ENCODE measurements at places on chromosomes 4 and X.

DNA sequence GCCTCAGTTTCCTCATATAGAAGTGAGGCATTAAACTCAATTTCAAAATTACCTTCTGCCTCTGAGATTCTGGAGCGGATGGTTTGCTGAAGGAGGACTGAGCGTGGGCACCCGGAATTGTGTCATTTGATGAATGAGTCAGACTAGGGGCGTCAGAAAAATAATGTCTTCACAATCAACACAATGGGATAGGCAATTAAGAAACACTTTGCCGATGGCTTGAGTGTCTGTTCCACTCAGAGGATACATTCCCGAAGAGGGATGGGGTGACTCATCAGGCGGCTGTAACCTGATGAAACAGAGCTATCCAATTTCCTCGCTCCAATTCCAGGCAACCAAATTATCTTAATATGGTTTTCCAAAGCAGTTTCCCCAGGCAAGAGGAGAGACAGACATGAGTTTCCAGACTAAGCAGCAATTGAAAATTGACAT is 1.2 kb upstream of the CHRNA9 start:
- DNase-seq = no peak

DNA sequence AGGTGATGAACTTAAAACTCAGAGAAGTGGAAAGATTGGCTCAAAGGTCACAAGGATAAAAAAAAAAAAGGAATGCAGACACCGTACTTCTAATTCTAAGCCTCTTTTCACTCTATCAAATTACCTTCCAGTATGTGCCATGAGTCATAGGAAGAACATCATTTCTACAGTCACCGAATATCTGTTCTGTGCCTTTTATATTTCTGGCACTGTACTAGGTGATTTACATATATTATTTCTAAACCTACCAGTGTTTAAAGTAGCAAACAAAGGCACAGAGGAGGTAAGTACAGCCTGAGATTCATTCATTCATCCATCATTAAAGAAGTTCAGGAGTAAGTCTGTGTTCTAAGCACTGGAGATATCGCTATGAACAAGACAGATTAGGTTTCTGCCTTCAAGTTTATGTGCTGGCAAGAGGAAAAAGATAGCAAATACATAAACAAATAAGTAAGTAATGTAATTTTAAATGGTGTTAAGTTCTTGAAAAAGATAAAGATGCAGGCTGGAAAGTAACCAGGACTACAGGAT is 65.3 kb downstream of the PALLD start:
- DNase-seq = no peak

DNA sequence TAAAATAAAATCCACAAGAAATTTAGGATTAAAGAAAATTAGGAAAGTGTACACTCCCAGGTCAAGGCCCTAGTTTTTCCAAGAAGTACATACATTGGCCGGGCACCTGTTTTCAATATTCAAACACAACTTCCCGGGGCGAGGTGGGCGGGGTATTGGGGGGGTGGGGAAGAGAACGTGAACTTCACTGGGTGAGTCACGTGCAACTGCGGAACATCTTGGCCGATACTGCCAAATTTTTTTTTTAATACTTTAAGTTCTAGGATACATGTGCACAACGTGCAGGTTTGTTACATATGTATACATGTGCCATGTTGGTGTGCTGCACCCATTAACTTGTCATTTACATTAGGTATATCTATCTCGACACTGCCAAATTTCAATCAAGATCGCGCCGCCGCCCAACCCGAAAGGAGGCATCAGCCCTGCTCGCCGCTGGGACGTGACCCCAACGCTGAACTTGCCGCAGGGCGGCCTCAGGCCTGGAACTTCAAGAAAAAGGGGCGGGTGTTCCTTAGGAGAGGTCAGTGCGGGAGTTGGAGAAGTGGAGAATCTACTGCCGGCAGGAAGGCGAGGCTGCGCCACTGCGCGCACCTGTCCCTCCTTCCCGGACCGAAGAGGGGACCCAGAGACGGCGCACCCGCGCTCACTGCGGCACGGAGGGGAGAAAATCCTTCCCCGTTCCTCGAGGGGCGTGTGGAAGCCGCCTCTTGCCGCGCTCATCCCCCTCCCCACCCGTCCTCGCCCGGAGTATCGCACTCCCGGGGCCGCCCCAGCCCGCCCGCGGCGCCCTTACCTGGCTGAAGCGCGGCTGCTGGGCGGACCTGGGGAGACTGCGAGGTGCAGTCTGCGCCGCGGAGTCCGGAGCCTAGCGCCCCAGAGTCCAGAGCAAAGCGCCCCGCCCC is at the start of gene TEC:
TEC (minus strand) TSS at position 883 of the 905 bp plus-strand sequence. CDS start 41,224 bp downstream, outside the sequence.
- peak; percentile 61 for DNase-seq

- no peak for DNase-seq
Measured at GRCh38 chrX:24494647-24495075, 29.6 kb downstream of the PDK3 start.

- no peak for DNase-seq
Measured at GRCh38 chrX:119249891-119250290, 13.8 kb downstream of the PGRMC1 start.

- no peak for DNase-seq
Measured at GRCh38 chr4:150231107-150231770, 153.0 kb downstream of the DCLK2 start.

GRCh38 chr4:85406185-85406584 is 68.8 kb upstream of the ARHGAP24 start:
- no peak for DNase-seq

DNA sequence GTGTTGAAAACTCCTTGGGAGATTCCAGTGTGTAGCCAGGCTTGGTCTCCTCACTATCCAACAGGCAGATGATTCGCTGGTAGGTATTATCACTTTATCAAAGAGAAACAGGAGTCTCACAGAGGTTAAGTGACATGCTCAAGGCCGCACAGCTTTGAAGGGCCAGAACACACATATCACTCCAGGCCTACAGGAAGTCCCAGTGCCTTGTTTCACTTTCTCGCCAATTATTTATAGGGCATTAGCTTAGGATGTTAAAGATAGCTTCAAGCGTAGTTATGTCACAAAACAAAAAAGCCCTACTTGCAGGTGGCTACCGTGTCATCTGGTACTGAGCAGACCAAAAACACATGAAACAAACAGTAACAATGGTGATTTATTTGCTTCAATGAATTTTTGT is 13.2 kb downstream of the ATP8A1 start:
- no peak for DNase-seq

DNA sequence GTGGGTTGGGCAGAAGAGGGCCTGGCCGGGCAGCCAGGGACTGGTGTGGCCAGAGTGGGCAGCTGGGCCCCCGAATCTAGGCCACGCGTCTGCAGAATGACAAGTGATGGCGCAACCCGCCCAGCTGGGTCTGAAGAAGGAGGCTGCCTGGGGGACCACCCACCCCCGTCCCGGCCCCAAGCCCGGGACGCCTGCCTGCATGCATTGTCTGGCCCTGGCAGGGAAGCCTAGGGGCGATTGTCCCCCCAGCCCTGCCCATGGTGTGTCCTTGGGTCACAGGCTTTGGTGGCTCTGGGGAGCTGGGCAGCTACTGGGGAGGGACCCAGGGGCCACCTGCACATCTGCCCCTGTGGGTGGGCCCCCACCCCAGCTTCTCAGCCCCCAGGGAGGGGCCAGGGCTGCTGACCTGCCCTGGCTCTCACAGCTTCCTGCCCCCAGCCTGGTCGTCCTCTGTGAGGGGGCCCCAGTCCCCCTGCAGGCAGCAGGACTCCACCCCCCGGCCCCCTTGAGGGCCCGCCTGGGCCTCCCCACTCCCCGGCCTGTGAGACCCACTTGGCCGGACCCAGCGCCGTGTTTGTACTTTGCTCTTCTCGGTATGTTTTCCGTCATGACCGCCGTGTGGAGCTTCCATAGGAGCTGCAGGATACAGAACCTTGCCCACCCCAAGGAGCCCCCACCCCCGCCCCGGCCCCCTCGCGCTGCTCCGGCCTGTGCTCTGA is 4.9 kb downstream of the FGFR3 start:
- DNase-seq = no peak

- DNase-seq = no peak
Measured at GRCh38 chr4:3308691-3309090, 15.9 kb downstream of the RGS12 start.

DNA sequence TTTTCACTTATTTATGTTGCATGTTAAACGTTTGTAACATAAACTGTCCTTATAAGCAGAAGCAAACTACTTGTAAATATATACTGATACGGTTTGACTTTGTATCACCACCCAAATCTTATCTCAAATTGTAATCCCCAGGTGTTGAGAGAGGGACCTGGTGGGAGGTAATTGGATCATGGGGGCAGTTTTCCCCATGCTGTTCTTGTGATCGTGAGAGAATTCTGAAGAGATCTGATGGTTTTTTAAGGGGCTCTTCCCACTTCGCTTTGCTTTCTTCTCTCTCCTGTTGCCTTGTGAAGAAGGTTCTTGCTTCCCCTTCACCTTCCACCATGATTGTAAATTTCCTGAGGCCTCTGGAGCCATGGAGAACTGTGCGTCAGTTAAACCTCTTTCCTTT is 87.1 kb upstream of the MAPK10 start:
- no peak for DNase-seq

- no peak for DNase-seq
Measured at GRCh38 chrX:36898301-36898700, 109.9 kb upstream of the FAM47C start.

DNA sequence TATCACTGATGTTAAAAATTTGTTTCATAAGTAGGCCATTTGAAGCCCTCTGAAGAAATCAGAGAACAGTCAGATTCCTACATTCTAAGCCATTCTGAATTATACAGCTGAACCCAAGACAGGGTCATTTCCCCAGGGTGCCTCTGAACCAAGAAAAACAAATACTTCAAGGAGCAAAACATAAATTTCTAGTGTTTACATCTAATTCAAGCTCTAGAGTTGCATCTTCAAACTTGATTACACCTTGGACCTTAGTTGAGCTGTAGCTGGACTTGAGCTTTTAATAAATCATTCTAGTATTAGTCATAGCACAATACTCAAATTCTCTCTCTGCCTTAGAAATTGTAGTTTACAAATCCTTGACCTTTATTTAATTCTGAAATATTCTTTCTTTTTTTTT is 87.6 kb upstream of the IL15 start:
- DNase-seq = no peak

GRCh38 chr4:72631296-72631695 is 62.3 kb upstream of the ADAMTS3 start:
- no peak for DNase-seq

DNA sequence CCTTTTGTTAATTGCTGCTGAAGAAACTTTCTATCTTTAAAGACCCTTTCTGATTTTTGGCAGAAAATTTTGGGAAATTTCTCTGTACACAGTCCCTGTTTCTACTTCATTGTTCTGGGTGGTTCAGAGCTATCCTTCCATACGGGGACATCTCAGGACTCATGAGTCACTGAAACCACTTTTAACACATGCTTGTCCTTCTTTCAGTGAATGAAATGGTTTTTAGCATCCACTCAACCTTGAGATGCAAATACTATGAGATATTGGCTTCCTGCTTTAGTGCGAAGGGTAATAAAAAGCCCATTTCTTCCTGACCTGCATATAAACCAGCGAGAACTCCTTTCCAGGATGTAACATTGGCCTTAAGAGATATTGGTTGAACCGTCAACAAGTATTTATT is 158.0 kb downstream of the REPS2 start:
- no peak for DNase-seq

- DNase-seq = no peak
Measured at GRCh38 chrX:68830419-68831404, 1.9 kb downstream of the EFNB1 start.

GRCh38 chr4:118076958-118077766 is 42.9 kb downstream of the NDST3 start:
- no peak for DNase-seq

DNA sequence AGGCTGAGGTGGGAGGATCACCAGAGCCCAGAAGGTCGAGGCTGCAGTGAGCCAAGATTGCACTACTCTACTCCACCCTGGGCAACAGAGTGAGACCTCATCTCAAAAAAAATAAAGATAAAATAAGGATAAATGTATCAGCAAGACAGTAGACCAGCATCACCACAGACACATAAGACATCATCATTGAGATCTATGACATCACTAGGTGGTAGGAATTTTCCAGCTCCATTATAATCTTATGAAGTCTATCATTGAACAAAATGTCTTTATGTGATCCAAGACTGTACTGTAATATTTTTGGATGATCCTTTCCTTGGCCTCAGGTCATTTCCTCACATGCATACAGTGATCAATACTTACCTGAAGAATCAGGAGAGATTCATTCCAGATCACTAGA is 8.3 kb upstream of the FAM200B start:
- no peak for DNase-seq

DNA sequence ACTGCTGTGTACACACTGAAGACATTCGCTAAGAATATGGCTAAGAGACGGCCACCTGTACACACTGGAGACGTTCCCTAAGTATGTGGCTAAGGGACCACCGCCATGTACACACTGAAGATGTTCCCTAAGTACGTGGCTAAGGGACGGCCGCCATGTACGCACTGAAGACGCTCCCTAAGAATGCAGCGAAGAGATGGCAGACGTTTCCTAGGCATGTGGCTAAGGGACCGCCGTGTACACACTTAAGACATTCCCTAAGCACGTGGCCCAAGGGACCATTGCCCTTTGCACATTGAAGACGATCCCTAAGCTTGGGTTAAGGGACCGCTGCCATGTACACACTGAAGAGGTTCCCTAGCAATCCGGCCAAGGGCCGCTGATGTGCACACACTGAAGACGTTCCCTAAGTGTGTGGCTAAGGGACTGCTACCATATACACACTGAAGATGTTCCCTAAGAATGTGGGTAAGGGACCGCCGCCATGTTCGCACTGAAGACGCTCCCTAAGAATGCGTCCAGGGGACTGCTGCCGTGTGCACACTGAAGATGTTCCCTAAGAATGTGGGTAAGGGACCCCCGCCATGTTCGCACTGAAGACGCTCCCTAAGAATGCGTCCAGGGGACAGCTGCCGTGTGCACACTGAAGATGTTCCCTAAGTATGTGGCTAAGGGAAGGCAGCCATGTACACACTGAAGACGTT is 36.7 kb downstream of the DHRSX start:
- DNase-seq = no peak

DNA sequence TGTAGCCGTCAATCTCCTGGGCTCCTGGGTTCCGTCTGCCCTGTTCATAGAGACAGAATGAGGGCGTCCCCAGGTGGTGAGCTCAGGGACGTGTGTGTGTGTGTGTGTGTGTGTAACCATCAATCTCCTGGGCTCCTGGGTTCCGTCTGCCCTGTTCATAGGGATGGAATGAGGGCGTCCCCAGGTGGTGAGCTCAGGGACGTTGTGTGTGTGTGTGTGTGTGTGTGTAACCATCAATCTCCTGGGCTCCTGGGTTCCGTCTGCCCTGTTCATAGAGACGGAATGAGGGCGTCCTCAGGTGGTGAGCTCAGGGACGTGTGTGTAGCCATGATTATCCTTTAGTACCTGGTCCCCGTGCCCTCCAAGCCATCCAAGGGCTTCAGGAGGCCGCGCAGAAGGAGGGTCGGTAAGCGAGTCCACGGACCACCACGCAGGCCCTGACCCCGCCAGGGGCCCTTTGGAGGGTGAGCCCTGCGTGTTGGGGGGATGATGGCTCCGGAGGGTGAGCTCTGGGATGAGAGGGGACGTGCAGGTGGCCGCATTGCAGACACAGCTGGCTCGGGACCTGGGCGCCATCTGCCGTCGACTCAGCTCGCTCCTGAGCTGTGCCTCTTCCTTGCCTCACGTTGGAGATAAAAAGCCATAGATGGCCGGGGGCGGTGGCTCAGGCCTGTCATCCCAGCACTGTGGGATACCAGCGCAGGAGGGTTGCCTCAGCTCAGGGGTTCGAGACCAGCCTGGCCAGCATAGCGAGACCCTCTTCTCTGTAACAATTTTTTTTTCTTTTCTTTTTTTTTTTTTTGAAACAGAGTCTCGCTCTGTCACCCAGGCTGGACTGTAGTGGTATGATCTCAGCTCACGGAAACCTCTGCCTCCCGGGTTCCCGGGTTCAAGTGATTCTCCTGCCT is 5.4 kb upstream of the GTPBP6 start:
- DNase-seq = no peak
